ENCODE measurements at places on chromosomes 3 and 15.
A peak's percentile ranks its signal among the peaks of the same experiment; 100 is the strongest.

DNA sequence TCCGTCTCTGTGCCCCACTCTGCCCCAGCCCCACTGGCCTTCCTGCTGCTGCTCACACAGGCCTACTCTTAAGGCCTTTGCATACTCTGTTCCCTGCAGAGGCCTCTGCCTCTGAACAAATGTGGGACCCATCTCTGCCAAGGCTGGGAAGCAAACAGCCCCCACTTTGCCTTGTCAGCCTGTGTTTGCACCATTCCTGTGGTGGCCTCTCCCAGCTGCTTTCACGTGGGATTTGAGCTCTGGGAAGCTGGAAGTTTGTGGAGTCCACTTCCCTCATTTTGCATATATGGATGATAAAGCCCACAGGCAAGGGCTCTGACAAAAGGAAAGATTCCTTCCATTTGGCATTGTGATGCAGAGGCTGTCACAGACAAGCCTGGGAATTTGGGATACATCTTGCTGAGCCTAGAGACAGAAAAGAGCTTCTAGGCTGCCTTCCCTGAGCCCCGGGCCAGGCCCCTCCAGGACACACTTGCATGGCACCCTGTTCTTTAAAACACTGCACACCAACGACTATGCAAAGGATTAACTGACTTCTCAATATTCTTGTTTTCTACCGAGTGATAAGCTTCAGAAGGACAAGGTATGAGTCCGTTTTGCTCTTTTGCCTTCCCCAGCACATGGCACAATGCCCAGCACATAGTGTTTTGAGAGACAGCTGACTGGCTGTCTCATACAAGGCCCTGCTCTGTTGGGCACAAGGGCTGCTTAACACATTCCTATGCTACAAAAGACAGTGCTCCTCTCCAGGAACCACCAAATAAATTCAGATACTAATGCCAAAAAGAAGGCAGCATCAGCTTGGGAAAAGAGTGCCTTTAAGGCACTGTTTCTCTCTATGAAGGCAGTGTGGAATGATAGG lies 120.7 kb upstream of the TOPAZ1 start:
- no peak for DNase-seq

DNA sequence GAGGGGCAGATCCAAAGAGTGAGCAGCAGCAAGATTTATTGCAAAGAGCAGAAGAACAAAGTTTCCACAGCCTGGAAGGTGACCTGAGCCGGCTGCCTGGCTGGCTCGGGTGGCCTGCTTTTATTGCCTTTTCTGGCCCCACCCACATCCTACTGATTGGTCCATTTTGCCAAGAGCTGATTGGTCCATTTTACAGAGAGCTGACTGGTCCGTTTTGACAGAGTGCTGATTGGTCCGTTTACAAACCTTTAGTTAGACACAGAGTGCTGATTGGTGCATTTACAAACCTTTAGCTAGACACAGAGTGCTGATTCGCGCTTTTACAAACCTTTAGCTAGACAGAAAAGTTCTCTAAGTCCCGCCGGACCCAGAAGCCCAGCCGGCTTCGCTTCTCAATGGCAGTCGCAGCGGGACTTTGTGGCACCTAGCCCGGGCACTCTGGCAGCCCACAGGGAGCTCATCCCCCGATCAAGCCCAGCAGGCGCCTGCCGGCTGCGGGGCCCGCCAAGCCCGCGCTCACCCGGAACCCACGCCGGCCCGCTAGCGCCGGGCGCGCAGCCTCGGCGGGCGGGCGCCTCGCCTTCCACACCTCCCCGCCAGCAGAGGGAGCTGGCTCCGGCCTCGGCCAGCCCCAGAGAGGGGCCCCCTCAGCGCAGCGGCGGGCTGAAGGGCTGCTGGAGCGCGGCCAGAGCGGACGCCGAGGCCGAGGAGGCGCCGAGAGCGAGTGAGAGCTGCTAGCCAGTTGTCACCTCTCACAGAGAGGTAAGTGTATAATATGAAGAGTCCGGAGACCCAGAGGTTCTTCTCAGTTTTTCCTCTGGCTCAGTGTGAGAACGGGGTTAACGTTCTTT lies 339.2 kb downstream of the CHL1 start:
- peak; percentile 57 for DNase-seq

DNA sequence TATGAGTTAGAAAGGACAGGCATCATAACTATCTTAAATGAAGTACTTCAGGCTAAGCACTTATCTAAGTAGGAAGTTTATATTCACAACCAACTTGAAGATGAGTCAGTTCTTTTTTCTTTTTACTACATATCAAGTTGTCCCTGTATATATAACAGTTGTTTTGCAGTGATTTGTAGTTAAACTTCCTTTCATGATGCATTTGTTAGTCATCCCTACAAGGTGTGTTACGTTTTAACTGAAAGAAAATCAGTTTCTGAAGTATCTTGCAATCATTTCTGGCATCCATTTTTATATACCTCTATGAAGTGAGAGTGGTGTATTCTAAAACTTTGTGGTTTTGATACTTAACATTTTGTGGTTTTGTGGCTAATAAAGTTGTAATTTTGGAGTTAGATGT lies 46.1 kb downstream of the ZFAND6 start:
- DNase-seq, result no peak

DNA sequence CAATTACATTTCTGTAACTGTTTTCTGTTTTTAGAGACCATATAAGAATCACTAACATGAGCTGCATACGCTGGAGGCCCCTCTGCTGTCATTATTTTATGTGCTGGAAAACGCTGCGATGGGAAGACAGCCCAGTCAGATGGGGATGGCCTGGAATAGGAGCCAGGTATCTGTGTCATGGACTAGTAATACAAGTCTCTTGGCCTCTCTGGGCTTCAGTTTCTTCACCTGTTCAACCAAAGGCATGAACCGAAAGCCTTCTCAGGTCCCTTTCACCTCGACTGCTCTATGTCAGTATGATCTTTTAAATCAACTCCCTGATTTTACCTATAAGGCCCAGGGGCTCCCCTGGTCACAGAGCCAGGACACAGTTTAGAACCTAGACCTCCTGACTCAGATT lies 14.6 kb upstream of the RFTN1 start:
- DNase-seq, result no peak

DNA sequence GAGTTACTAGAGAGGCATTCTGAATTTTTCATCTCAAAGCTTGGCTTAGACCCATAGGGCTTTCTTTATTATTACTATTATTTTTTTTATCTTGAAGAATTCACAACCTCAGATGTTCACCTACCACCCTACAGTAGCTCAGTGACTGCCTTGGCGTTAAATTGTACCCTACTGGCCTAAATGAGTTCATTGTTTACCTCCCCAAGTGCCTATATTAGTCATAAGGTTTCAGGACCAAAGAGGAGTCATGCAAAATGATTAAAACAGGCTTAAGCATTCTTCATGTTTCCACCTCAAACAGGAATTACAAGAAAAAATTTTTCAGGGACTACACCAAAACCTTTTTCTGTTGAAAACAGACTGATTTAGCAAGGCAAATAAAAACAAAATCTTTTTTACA lies 751.5 kb downstream of the SQOR start:
- DNase-seq, result no peak

- DNase-seq, result no peak
Measured at GRCh38 chr3:4507024-4507596, 14.0 kb downstream of the ITPR1 start.

DNA sequence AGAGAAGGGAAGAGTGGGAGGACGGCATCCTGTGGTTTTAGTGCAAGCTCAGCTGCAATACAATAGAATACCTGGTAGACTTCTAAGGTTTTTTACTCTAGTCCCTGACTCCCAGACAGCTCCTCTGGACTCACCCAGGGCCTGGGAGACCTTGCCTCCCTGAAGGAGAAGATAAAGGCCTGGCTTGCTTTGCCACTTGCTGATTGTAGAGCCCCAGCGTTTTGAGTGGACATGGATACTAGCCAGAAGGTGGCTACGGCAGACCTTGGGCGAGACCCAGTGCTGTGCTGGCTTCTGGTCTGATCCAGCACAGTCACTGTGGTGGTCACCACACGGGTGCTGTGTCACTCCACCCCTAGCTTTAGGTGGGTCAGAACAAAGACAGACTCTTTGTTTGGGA lies 72.2 kb upstream of the TTC14 start:
- no peak for DNase-seq

DNA sequence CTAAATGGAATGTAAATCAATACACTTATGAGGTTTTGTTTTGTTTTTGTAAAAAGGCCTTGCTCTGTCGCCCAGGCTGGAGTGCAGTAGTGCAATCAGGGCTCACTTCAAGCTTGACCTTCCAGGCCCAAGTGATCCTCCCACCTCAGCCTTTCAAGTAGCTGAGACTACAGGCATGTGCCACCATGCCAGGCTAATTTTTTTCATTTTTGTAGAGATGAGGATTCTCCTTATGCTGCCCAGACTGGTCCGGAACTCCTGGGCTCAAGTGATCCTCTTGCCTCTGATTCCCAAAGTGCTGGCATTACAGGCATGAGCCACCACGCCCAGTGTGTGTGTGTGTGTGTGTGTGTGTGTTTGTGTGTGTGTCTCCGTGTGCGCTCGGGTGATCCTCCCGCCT lies 1.3 kb upstream of the TRIP4 start:
- DNase-seq, result no peak

GRCh38 chr3:40593351-40593750 lies 68.6 kb downstream of the ZNF621 start:
- DNase-seq, result no peak

DNA sequence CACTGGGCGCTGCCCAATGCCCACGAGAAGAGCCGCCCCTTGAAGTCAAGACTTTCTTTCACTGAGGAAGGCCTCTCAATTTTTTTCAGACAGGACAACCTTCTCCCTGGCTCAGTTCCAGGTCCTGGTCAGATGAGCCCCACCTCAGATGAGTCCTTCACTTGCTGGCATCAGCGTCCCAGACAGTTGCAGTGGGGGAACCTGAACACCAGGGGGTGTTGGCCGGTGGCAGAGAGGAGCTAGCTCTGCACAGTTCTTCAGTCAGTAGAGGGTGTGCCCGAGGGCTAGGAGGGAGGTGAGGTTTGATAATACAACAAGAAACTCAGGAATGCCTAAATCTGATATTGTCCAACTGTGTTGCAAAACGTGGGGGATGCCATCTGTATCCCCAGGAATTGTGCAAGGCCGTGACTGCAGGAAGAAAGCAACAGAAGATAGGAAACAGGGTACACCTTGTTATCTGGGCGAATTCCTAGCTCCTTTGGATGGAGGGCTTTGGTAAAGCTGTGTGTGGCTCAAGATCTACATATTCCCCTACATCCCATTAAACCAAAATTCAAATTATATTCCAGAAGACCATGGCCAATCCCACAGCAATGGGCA lies 34.3 kb downstream of the CCR3 start:
- peak; percentile 76 for DNase-seq

- no peak for DNase-seq
Measured at GRCh38 chr3:155420406-155420805, 126.9 kb upstream of the STRIT1 start.

GRCh38 chr15:95990833-95991232 lies 339.7 kb upstream of the NR2F2 start:
- peak; percentile 4 for DNase-seq

GRCh38 chr3:106006571-106006970 lies 137.8 kb upstream of the CBLB start:
- no peak for DNase-seq

DNA sequence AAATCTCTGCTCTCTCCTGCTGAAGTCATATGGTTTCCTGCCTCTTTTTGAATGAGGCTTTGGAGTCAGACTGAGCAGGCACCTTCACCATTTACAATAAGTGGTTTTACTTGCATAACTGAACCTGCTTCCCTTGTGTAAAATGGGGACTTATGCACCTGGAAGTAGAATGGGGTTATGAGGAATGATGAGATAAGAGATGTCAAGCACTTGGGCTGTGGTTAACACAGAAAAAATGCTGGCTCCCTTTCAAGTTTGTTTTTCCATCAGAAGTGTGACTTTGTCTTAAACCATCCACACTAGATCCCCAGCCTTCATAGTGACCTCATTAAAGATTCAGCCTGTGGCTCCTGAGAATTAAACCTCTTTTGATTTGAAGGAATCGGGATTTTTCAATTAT lies 5.2 kb downstream of the EXOSC7 start:
- peak; percentile 22 for DNase-seq
